CD4-positive, alpha-beta T cell treated with Interleukin-1 beta for 1 hour (primary cell): ENCODE measurements at places on chromosomes 13 and 19.

DNA sequence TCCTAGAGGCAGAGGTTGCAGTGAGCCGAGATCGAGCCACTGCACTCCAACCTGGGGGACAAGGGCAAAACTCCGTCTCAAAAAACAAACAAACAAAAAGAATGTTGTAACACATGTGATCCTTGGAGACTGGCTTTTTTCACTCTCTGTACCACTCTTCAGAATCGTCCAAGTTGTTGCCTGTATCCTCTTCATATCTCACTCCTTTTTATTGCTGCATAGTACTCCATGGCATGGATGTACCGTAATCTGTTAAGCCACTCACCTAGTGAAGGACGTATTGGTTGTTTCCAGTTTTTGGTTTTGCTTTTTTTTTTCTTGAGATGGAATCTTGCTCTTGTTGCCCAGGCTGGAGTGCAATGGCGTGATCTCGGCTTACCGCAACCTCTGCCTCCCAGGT, 7.0 kb upstream of the CD22 start:
- no peak for DNase-seq

GRCh38 chr19:3110126-3110825, 16.1 kb downstream of the GNA11 start:
- DNase-seq: no peak

GRCh38 chr19:10286803-10287737, at the start of gene ICAM4:
Gene ICAM4 (plus strand): TSS chr19:10286955. CDS start chr19:10287013, 58 bp downstream.
- DNase-seq: peak; percentile 45

GRCh38 chr19:35901055-35901644, 810 bp upstream of the NFKBID start:
- no peak for DNase-seq

GRCh38 chr19:48659768-48660167, 13.0 kb downstream of the NTN5 start:
- peak; percentile 34 for DNase-seq

- no peak for DNase-seq
Observed at GRCh38 chr19:32223595-32224370, 121.6 kb upstream of the ZNF507 start.

DNA sequence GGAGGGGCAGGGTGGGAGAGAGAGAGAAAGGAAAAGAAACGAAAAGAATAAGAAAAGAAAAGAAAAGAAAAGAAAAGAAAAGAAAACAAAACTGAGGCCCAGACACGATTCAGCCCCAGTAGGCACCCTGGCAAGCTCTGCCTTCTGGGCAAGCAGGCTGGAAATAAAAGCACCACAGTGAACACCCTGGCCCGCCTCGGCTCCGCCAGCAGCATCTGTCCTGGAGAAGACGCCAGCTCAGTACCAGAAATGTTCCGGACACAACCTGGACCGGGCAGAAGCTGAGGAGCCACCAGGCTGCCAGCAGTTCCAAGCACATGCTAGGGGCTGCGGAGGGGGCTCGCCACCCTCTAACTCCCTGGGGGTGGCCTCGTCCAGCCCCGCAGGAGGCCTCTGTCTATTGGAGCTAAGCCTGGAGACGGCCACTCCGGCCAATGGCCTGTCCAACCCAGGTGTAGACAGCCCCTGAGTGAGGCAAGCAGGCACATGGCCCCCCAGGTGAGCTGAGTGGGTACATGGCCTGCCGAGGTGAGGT, 11.4 kb upstream of the CPAMD8 start:
- no peak for DNase-seq

DNA sequence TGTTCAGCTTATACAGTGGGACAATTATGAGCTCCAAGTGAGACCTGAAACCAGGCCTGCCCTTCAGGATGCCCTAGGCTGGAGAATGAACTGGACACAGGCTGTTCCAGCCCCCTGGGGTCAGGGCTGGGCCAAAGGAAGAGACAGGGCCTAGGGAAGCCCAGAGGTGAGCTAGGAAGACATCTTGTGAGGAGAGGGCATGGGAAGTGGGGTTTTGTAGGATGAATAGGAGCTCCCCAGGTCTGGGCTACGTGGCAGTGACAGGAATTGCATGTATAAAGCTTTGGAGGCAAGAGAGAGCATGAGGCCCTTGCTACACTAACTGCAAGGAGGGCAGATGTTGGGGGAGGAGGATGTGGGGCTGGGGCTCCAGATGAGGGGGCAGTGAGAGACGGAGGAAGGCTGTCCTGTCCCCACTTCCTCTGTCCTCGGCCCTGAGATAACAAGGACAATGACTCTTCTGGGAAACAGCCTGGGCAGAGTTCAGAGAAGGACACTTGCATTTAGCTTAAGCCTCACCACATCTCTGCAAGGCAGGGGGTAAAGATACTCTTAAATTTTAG, 1.5 kb upstream of the TBXA2R start:
- DNase-seq: no peak

GRCh38 chr19:53993448-53993847, 2.0 kb downstream of the CACNG6 start:
- no peak for DNase-seq

- peak; percentile 10 for DNase-seq
Observed at GRCh38 chr19:35851213-35852028, 883 bp downstream of the NPHS1 start.

DNA sequence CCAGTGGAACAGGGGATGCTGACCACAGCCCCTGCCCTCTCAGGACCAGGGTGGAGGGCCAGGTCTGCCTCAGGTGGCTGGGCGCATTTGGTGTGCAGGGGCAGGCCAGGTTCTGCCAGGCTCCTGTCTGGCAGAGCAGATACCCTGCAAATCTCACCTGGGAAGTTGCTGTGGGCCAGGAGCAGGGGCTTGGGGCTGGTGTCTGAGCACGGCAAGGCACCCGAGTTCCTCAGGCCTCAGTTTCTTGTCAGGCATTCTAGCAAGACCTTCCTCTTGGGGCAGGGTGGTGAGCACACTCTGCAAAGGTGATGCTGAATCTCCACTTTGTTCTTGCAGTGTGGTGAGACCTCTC, 1.1 kb downstream of the CRTC1 start:
- no peak for DNase-seq

- DNase-seq: no peak
Observed at GRCh38 chr19:13460045-13460444, 46.2 kb downstream of the CACNA1A start.

GRCh38 chr13:33913829-33914228, 95.9 kb downstream of the RFC3 start:
- no peak for DNase-seq

- DNase-seq: no peak
Observed at GRCh38 chr13:44801990-44802389, 187.3 kb downstream of the NUFIP1 start.

- DNase-seq: peak; percentile 42
Observed at GRCh38 chr19:43798546-43799409, 3.5 kb downstream of the LYPD5 start.

DNA sequence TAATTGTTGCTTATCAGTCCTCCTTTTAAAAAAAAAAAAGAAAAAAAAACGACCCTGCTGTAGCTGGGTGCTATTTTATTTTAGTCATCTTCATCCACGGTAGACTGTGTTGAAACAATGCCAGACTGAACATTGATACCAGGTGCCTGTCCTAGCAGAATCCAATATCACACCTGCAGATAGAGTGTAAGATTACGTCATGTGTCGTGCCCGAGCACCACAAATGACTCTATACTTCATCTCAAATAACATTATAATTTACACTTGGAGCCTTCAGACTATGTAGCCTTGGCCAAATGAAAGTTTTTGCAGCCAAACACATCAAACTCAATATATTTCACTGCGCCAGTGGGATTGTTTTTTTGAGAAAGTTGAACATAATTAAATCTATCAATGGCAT, 410.6 kb downstream of the FGF9 start:
- DNase-seq: no peak

- DNase-seq: no peak
Observed at GRCh38 chr19:41362143-41362847, 1.7 kb downstream of the B9D2 start.

GRCh38 chr13:90824032-90824431, 523.5 kb upstream of the MIR17HG start:
- DNase-seq: no peak

- no peak for DNase-seq
Observed at GRCh38 chr13:51839711-51840540, 5.1 kb downstream of the TMEM272 start.

DNA sequence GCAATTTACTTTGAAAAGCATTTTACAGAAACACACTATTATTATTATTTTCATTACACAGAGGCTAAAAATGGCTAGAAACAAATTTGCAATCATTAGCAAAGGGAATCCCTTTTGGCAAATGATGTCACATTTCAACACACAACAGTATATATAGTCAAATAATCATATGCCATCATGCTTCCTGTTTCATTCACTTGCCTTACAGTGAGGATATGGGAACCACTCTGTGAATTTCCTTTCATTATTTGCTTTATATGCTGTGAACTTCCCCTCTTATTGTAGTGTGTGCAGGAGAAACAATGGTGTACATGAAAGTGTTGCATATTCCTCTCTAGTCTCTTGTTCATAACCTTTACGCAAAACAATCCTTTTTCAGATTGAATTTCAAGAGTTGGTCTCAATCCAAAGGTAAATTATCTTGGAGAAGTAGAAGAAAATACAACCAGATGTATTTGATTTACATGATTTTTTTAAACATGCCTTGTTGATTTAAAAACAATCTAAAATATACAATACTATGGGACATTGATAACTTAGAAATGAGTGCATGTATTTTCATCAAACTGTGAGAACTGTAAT, 657.3 kb downstream of the EFNB2 start:
- no peak for DNase-seq

DNA sequence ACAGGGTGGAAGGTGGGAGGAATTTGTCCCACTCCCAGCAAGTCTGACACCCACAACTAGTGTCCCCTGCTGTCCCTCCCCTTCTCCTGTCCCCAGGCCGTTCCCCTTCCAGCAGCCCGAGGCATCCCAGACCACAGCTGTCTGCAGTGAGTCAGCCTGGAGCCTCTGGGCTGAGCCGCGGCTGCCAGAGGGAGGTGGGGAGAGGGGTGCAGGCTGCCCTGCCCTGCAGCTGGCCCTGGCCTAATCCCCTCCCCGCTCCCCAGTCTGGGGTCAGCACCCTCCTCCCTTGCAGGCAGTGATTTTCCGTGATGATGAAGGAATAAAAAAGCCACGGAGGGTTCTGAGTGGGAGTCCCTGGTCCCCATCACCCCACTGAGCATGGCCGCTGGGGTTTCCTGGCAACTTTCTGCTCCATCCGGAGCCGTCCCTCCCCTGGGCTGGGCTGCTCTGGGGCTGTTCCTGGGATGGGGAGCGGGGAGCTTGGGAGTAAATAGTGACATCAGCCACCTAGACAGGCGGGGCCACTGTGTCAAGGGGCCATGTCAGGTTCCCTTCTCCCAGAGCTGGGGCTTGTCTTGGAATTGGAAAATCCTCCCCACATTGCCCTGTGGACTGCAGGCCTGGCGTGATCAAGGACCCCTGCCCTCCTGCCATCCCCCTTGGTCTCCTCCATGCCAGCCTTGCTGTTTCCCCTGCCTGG, 16.8 kb downstream of the SPC24 start:
- DNase-seq: no peak

GRCh38 chr13:80399340-80400163, 58.6 kb upstream of the SPRY2 start:
- no peak for DNase-seq

GRCh38 chr13:75302071-75302698, 179.8 kb downstream of the TBC1D4 start:
- DNase-seq: no peak

DNA sequence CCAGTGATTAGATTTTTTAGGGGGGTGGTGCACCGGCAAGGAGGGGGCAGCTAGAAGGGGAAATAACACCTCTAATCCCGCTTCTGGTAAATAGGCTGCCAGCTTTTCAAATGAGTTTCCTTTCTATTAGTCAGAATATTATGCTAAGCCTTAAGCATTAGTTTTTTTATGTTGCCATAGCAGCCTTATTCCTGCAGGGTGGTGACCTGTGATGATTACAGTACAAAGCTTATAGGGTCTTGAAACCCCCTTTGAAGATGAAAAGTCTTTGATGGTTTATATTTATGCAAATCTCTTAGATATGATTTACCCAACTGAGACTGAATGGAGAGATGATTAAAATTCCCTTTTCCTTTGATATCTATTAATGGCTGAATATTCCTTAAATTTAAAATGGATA, 109.8 kb downstream of the ZIC5 start:
- no peak for DNase-seq

GRCh38 chr13:28426381-28426780, 68.5 kb downstream of the FLT1 start:
- DNase-seq: no peak

DNA sequence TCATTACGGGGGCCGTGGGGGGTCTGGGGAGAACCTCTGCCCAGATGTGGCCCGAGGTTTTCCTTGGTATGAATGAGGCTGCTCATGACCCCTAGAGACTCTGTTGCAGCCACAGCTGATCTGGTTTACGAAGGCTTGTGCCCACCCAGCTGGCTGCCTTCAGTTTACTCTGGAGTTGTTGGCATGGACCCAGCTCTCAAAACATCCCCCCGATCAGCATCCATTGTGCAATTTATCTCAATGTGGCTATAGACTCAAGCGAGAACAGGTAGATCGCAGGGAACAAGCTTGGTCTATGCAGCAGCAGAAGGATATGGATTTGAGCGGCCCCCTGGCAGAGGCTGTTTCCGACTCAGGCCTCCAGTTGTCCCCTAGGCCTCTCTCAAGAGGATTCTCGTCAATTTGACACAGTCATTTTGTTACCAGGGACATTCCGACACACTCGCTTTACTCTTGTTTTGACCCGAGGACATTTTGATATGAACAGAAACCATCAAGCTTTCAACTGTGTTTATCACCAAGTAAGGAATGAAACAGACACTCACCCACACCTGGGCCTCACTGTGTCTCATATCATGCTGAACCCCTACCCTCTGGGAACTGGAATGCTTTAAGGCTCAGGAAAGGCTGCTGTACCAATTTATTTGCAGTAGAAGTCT, 161.5 kb downstream of the KATNAL1 start:
- DNase-seq: no peak

- DNase-seq: peak; percentile 91
Observed at GRCh38 chr19:44748426-44749254, at the start of gene BCL3. Gene BCL3 (plus strand): TSS chr19:44748708. CDS start chr19:44748791, 83 bp downstream.

DNA sequence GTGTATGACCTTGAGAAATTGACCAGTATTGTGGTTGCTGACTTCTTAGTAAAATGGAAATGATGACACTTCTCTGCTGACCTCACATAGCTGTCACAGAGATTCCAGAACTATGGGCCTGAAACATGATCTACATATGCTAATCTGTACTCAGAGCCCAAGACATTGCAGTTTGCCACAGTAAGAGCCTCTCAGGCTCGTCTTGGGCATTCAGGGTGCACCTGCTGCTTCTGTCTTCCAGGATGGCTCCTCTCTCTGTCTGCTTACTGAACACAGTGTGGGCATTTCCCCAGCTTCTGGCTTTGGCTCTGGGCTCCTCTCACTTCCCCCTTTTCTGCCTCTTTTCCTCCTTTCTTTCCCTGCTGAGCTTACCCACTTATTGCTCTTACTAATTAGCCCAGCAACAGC, 22.3 kb upstream of the SLC46A3 start:
- no peak for DNase-seq

DNA sequence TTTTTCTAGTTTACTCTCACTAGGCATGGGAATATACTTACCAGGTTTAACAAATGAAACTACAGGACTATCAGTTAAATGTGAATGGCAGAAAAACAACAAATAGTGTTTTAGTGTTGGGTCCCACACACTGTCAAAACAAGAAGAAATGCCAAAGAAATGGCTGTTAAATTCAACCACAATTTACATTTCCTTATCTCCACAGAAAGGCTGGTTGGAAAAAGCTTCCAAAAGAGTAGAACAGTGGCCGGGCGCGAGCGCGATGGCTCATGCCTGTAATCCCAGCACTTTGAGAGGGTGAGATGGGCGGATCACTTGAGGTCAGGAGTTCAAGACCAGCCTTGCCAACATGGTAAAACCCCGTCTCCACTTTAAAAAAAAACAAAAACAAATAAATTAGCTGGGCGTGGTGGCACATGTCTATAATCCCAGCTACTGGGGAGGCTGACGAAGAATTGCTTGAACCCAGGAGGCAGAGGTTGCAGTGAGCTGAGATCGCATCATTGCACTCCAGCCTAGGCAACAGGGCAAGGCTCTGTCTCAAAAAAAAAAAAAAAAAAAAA, 66.5 kb downstream of the SERP2 start:
- no peak for DNase-seq
